ENCODE measurements at places on chromosomes 12 and 14. TPM values are rescaled to one million over a fixed set of nuclear protein-coding genes. Genes with fewer than 3 reads are reported as not detected.

DNA sequence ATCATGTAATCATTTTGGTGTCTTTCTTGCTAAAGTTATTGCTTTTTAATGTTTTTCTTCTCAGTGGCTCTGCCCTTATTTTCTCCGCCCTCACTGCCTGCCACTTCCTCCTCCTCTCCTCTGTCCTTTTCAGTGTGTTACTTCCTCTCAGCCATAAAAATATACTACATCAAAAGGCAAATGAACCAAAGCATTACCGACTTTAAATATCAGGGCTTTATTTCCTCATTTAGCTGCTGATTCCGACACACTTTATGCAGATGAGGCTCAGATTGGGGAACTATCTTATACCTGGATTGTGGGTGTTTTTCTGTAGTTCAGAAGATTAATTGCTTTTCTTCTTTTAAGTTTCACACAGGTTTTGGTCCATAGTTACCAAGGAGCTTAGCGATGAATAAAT lies 118.1 kb downstream of the CMAS start:
- DNase-seq, result no peak

GRCh38 chr14:93735206-93735605 lies 53.1 kb downstream of the PRIMA1 start:
- DNase-seq, result no peak

DNA sequence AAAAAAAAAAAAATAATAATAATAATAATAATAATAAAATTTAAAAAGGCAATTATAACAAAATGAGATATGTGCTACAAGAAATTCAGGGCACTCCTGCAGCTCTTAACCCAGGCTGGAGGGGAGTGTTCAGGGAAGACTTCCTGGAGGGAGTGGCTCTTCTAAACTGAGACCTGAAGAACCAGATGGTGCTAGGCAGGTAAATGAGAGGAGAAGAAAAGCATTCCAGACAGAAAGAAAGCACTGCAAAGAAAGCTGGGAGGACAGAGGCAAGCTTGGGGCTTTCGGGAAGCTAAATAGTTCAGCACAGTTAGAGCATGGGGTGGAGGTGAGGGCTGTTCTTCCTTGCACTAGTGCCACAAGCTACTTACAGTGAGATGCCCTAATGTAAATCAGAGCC lies 9.9 kb upstream of the SRSF9 start:
- DNase-seq, result no peak

PLCZ1 gene
- total RNA-seq, result not detected

GRCh38 chr12:96436366-96437170 lies 36.3 kb upstream of the CDK17 start:
- DNase-seq, result no peak

DNA sequence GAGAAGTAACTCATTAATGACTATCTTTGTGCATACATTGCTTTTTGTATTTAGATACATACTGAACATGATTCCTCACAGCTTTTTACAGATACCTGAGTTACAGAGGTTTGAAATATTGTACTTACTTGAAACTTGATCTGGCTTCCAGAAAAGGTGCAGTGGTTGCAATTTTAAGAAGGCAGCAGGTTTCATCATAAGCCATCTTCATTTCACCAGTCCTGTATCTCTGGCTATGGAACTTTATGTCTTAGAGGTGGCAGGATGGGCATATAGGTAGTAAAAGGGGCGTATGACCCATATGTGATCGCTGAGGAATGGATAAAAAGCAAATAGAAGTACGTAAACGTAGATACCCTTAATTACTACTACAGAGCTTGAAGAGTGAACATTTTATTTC lies 13.7 kb downstream of the ZBTB1 start:
- no peak for DNase-seq

- DNase-seq, result no peak
These were observed 3.0 kb upstream of the ACOT4 start for GRCh38 chr14:73588695-73589094.

DNA sequence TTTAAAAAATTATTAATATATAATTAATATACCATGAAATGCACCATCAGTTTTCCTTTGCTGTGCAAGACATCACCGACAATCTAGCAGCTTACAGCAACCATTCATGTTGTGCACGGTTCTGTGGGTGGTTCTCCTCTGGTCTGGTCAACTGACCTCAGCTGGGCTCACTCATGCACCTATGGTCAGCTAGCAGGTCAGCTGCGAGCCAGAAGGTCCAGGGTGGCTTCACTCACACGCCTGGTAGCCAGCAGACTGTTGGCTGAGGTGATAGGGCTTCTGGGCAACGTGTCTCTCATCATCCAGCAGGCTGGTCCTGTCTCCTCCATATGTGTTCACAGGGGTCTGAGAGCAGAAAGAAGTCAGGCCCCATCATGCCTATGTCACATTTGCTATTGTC lies 210.4 kb downstream of the KIF26A start:
- DNase-seq, result peak; percentile 61
